HT1080 (cell line): ENCODE measurements at places on chromosomes 3 and 15. TPM values are rescaled to one million over a fixed set of nuclear protein-coding genes. Genes with fewer than 3 reads are reported as not detected.

DNA sequence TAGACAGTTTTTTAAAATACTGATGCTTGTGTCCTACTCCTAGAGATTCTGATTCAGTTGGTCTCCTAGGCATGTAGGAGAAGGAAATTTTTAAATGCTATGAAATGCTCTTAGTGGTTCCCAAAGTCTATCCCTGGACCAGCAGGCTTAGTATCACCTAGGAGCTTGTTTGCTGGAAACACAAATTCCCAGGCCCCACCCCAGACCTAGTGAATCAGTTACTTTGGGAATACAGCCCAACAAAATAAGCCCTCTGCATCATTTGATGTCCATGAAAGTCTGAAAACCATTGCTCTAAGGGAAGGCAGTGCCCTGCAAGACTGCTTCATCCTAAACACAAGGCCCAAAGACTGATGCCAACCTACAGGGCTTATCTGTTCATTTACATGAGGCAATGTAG, 36.3 kb downstream of the CCNL1 start:
- no peak for DNase-seq

DNA sequence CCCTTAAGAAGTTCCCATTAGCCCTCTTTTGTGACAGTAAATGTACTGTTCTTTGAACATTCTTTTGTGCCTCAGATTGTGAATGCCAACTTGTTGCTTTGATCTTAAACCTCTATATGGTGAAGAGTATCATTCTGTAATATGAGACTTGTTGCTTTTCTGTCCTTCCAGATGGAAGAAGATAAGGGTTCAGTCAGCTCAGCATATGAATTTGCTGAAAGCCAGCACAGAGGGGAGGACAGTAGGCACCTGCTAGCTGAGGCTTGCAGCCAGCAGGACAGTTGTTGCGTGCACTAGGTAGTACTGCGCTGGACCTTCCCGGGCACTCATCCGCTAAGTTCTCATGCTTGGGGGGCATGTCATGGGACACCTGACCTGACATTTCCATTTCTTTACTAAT, 74.7 kb downstream of the DCUN1D1 start:
- no peak for DNase-seq

DNA sequence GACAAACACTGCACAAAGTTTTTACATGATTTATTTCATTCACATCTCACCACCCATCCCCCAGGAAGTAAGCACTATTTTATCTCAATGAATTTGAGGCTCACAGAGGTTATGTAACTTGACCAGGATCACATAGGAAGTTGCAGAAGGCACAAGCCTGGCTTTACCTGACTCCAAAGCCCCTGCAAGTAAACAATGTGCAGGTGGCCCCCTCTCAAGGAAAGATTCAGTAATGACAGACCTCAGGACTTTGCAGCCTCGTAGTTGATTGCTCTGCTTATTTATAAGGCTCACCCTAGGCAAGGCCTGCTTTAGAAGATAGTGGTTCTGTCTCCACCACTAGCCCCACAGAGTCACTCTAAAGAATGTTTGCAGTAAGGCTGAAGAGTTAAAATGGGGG, 79.8 kb upstream of the MDFIC2 start:
- no peak for DNase-seq

GRCh38 chr3:156617781-156618180, 56.6 kb upstream of the TIPARP start:
- peak; percentile 76 for DNase-seq

- DNase-seq, result no peak
These were observed 69.1 kb upstream of the TSEN2 start for GRCh38 chr3:12415014-12415680.

The DIS3L gene
- 21.1 and 21.3 TPM in 2 replicates for total RNA-seq

The CCR8 gene
- not detected in 2 replicates for total RNA-seq

The ACKR4 gene
- not detected in 2 replicates for total RNA-seq
